ENCODE measurements at places on chromosomes 5 and 9.

DNA sequence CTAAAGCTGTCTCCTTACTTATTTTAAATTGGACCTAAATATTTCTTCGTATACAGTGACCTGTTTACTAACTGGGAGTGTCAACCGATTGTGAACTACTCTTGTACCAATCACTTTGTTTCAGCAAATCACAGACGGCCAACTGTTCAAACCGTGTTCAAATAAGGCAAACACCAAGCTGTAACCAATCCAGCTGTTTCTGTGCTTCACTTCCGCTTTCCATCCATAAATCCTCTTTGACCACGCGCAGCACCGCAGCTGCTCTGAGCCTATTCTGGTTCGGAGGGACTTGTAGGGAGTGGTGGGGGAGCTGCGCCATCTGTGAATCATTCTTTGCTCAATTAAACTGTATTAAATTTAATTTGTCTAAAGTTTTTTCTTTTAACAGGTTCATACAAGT is 4.8 kb upstream of the FAM240B start:
- no peak for DNase-seq

DNA sequence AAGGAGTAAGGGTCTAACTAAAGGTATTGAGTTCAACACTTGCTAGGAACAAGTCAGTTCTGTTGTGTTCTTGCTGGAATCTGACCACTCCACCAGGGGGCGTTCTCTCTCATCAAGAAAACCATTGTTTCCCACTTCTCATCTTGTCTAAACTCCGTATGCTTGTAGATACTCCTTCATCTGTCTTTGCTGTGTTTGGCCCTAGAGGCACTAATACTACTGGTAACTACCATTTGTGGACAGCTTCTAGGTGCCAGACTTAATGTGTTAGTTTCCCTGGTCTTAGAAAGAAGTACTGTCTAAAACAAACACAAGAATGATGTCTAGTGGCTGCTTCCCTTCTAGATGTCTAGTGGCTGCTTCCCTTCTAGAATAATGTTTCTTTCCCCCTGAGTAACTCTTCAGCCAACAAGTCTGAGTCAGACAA is 18.7 kb upstream of the PTPDC1 start:
- DNase-seq = peak; percentile 66

DNA sequence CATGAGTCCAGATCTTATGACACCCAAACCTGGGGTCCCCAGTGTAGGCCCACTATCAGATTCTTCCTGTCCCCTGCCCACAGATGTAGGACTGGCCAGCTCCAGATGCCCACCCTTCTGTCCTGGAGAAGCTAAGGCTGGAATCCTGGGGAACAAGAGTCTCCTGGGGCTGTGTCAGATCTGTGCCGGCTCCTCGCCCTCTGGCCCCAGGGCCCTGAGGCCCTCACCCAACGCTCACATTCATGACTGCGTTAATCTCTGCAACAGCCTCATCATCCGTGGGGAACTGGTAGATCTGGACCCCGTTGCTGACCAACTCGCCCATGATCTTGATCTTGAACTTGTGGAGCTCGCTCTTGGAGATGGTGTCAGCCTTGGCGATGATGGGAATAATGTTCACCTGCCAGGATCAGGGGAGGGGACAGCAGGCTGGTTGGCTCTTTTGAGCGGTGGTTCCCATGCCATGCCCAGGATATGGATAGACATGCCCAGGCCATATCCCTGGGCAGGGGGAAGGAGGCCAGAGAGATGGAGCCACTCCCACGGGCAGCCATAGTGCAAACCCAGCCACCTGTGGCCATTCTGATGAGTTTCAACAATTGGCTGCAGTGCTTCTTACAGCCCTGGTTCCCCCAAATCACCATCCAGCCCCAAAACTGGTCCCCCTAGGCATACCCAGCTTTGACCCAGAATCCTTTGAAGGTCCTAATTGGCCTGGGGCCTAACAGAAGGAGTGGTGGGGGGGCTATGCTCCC is 14.6 kb downstream of the SEPTIN8 start:
- no peak for DNase-seq

DNA sequence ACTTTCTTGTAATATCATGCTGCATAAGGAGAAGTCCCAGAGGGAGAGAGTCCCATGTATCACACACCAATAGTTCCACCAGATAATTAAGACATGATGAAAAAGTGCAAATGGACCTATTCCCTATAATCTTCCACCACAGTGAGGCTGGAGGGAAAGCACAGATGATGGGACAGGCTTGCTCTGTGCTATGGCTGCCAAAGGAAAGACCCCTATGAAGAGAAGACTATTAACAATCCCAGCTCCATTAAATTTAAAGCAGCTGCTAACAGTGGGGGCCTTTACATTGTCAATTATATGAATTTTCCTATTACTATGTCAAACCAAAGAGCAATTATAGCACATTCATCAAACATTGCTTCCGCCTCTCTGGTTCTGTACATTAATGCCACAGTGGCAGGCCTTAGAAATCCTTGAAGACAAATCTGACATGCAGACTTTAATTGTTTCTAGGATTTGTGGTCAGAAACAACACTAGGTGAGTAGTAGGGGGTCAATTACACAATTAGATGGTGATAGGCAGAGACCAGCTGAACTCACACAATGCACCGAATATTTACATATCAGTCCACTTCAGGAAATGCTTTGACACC is 551.3 kb downstream of the TLE1 start:
- DNase-seq = no peak

DNA sequence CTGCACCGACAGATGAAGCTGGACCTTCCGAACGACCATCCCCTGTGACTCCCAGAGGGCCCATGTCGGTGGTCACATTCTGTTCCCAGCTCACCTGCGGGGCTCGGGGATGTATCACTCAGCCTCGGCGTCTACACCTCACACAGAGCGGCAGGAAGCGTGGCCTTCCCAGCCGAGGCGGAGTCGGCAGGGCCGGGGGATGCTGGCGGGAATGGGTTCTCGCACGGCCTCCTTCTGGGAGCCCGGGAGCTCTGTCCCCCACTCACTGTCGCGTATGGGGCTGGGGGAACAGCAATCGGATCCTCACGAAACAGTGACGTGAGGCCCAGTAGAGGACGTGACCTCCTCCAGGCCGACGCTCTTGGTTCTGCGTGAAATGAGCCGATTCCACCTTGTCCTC is 20.4 kb downstream of the NACC2 start:
- no peak for DNase-seq

DNA sequence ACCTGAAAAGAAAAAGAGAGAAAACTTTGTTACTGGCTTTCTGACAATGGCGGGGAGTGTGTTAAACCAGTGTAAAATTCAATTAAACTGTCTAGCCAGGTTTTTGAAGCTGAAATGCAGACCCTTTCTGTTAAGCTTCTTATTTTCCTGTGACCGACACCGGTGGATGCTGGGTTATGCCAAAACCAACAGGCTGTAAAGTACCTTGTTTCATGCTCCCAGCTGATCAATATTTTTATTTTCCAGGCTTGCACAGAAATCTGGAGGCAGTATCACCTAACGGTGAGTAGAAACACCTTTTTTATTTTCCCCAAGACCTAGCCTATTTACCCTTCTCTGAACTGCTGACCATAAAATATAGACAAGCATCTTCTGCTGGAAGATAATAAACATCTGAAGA is 94.9 kb upstream of the GRHPR start:
- DNase-seq = no peak

DNA sequence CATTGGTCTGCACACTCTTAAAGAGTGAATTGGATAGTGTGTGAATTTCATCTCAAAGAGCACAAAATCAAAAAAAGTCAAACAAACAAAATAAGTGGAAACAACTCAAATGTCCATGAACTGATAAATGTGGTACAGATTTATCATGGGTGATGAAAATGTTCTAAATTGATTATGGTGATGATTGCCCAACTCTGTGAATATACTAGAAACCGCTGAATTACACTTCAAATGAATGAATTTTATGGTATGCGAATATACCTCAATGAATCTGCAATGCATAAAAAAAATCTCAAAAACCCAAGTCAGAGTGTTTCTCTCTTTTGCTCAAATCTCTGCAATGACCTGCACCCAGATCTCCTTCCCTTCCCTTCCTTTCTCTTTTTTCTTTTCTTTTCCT is 64.0 kb downstream of the PRRC1 start:
- no peak for DNase-seq

DNA sequence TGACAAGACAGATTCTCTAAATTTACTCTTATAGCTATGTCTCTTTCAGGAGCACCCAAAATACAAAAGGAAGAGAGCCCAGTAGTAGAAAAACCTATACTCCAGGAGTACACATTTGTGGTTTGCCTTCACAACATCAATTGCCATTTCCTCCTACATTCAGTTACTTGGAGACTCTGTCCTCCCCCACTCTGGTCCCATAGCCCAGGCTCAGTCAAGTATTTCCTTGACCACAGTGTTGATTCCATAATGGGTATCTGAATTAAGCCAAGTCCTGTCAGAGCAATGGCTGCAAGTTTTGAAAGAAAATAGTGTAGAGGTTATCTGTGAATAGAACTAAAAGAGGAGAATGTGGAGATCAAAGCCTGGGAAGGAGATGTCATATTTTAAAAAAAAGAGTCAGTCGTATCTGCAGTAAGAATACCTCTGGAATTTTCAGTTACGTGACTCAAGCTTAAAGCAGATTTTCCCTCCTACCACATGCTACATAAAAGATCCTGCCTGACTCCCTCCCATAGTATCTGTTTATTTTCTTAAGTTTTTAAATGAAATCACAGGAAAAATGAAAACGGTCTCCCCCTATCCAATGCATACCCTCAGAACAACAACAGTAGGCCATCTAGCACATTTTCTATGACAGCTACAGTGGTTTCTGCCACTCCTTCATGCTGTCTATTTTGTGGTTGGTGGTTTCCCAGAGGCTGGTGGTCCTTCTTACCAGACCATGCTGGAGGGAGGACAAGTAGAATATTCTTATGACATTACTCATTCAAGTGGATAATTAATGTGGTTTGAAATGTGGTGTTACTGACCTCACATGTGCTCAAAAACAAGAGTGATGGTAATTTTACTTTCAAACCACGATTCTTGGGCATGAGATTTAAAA is 249.7 kb upstream of the TMEM161B start:
- DNase-seq = no peak

DNA sequence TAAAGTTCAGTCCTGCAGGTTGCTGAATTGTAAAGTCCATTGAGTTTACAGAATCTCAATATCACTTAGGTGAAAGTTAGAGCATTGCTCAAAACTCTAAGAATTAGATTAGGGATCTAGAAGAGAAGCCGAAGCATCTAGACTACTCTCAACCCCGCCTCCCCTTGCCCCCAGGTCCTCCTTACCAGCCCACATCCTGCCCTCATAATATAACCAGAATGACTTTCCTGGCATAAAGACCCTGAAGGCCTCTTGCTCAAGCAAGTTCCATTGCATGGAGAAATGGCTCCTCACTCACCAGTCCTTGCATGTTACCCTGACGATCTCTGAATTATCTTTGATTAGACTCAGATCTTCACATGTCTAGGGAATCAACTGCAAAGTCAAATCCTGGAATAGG is 78.8 kb downstream of the SPATA31C2 start:
- DNase-seq = no peak

DNA sequence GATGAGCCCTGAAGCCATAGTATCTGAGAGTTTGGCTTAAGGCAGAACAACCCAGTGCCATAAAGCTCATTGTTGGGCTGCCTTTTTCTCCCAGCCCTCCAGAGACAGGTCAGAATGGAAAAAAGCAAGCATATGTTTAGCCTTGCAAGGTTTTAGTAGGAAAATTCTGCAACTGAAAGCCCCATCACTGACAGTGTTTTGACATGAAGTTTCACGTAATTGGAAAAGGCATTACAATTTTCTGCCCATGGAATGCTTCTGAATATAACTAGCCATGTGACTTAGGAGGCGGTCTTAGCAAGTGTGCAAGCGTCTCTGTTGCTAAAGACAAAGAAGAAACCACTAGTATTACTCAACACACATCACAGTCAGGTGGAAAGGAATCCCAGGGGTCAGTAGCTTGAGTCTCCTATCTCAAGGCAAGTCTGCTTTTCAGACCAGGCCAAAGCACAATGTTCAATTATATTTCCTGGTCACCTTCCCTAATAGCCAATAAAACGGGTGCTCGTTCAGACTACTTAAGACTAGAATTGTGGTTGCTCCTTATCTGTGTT is 117.6 kb downstream of the CARTPT start:
- no peak for DNase-seq

- peak; percentile 55 for DNase-seq
Measured at GRCh38 chr9:76576344-76576743, 117.4 kb downstream of the GCNT1 start.

GRCh38 chr9:16328349-16328748 is 542.1 kb downstream of the BNC2 start:
- no peak for DNase-seq

DNA sequence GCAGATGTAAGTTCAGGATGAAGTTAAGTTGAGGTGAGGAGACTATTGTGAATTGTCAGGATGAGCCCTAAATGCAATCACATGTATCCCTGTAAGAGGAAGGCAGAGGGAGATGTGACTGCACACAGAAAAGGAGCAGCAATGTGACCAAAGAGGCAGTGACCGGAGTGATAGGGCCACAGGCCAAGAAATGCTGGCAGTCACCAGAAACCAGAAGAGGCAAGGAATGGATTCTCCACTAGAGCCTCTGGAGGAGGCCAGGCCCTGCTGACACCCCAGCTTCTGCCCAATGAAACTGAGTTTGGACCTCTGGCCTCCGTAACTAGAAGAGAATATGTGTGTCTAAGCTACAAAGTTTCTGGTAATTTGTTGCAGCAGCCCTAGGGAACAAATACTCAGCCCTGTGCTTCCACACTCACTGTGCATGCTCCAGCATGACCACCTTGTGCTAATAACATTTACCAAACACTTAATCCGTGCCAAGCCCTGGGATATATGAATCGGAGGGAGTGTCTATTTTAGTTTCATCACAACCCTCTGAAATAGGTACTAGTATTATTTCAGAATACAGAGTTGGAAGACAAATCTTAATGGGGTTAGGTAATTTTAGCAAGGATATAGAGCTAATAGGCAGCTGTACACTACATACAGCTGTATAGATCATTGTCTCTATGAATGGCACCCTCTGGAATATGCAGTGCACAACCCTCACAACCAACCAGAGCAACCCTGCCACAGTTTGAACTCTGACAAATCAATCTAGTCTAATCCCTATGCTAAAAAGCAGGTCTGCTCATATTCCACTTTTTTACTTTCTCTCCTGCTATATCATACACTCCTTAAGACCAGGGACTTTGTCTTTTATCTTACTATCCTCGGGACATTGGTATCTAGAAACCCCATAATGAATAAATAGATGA is 7.8 kb upstream of the GPX8 start:
- no peak for DNase-seq
